ENCODE measurements at places on chromosomes 5 and 9. TPM values are rescaled to one million over a fixed set of nuclear protein-coding genes. Genes with fewer than 3 reads are reported as not detected.

Gene JAKMIP2
- not detected for total RNA-seq

Gene GRM6
- not detected for total RNA-seq

Gene FAT2
- total RNA-seq, result under 0.01 TPM

DNA sequence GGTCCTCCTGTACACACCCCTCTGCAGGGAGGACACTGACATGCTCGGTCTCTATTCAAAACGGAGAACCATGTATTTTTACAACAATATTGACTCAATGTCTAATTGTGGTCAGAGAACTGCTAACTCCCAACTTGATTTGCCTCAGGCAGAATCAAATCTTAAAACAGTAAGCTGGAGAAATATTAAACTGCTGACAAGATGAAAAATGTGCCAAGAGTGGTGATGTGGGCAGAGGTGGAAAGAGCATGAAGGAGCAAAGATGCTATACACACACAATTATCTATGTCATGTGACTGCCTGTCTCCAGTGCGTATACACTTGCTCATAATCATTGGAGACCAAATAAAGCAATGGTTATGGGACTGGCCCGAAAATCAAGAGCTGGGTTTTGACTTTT is 556.1 kb upstream of the ZNF608 start:
- DNase-seq, result no peak

GRCh38 chr5:6652025-6652424 is 18.8 kb downstream of the SRD5A1 start:
- DNase-seq, result no peak

- no peak for DNase-seq
Observed at GRCh38 chr9:127756233-127756632, 21.1 kb upstream of the TOR2A start.

- DNase-seq, result no peak
Observed at GRCh38 chr5:133861161-133861737, 107.2 kb downstream of the C5orf15 start.

DNA sequence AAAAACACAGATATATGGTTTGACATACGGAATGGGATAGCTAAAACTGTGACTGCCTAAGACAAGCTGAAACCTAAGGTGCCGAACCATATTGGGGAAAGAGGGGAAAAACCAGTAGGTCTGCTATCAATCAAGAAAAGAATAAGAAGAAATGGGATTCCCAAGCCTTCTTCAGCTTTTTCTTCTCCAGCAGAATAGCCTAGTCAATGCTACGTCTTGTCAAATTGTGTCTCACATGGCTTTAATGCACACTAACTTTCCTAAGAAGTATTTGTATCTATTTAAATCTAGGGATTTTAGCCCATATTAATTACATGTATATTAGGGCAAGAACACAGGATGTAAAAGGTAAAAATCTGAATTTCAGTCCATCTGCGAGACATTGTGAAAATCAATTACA is 797 bp upstream of the FBXO38 start:
- DNase-seq, result no peak

DNA sequence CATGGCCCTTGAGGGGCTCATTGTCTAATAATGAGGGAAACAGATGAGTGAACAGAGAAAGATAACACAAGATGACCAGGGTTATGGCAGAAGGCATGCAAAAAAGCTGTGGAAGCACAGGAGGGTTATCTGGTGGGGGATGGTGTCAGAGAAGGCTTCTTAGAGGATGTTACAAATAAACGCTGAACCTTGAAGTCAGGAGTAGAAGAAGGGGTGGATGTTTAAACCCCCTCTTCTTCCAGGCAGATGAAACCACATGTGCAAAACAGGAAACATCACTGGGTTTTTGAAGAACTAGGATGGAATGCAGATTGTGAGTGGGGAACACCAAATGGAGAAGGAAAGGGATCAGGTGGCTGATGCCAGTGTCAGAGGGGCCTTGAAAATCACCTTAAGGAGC is 41.8 kb upstream of the NR5A1 start:
- no peak for DNase-seq

DNA sequence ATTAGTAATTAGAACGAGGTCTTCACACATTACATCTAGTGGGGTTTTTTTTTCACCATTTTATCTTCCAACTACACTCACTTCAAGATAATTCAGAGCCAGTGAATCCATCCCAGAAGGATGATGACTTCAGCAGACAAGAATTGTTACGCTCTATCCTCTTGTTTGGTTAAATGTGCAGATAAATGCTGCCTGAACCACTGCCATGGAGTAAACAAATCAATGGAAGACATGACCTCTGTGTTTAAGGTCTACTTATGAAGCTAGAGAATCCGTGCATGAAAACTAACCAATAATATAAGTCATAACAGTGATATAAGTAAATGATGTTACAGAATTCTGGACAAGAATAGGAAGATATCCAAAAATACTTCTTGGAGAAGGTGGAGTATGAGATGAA is 602.6 kb downstream of the TLR4 start:
- DNase-seq, result no peak

DNA sequence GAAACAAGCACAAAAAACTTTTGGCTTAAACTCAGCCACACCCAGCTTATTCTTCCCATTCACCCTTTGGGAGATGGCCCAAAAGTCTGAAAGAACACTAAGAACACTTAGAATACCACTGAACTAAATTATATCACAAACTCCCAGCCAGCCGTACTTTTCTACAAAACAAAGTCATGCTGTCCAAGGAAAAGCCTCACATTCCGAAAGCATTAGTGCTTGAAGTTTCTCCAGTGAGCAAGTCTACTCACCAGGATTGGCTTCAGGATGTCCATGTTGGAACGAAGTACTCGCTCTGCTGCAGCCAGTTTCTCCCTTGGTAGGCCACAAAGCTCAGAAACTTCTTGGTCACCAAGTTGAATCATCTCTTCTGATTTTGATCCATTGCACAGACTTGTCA is 69.7 kb downstream of the ABCA1 start:
- no peak for DNase-seq

DNA sequence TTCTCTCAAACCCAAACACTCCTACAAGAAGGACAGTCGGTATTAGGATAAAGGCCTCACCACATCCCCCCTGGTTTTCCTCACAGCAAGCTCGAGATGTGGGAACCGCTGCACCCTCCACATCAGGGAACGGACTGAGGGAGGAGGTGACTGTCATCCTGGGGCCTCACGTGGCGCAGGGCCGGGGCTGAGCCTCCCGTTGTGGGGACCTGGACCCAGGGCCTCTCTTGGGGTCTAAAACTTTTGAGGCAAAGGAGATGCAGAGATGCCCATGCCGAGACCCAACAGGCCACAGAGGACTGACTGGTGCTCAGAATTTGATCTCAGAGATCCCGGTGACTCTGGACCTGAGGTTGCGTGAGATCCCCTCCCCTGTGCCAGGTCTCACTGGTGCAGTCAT is 72.7 kb downstream of the MRPL36 start:
- no peak for DNase-seq

DNA sequence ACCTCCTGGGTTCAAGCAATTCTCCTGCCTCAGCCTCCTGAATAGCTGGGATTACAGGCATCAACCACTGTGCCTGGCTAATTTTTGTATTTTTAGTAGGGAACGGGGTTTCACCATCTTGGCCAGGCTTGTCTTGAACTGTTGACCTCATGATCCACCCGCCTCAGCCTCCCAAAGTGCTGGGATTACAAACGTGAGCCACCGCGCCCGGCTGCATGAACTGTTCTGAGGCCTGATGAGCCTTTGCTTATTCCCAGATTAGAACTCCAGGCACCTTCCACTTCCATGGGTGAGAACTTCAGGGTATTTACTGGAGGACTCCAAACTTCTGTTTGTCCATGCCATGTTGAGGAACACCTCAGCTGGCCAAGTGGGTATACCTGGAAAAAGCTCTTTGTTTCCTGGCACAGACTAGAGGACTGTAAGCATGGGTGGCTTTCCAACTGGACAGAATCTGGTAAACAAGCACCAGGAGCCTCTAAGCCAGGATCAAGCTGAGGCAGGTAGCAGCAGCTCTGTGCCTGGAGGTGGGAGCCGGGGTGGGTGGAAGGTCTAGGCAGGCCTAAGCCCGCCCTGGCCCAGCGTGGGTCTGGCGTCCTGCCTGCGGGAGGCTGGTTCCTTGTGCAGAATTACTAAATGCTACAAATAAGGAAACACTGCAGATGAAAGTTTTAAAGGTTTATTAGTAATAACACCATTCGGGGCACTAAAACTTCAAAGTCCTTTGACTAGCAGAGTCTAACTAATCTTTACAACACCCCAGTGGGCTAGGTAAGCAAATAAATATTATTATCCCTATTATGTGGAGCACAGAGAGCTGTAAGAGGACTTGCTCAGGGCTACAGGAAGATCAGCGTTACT is 78.4 kb downstream of the SEMA5A start:
- DNase-seq, result no peak

- DNase-seq, result no peak
Observed at GRCh38 chr5:136724161-136724560, 358.8 kb upstream of the TRPC7 start.

- no peak for DNase-seq
Observed at GRCh38 chr9:130172858-130173665, 858 bp downstream of the NCS1 start.
